Renal cortical epithelial cell (primary cell): ENCODE measurements at places on chromosomes 3 and 15. TPM values are rescaled to one million over a fixed set of nuclear protein-coding genes. Genes with fewer than 3 reads are reported as not detected.

DNA sequence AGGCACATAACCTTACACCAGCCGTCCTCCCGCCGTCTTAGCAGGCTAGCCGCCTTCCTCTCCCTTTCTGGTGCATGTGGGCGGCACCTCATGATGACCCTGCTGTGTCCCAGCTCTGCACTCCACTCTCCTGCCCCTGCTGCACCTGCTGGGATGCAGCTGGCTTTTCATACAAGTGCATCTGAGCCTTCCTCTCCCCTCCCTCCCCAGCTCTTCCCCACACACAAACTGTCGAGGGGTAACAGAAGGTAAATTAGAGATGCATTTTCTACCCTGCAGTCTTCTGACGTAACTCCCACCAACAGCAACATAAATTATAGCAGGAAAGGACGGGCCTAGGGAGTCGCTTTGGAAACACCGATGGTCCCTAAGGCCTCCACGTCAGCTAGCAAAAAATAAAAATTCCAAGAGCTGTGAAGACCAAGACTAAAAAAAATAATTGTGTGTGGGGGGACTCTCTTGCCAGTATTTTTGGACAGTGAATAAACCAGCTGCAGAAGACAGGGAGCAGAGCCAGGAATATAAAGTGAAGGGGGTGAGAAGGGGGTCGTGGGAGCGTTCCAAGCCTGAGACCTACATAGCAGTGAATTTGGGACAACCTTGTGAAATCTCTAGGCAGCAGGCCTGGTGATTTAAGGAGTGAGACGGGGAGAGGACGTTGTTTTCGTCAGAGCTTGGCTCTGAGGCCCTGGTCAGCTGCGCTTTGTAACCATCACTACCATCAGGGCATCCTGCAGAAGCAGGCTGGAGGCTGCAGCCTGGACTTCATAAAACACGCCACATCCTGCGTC, 216.2 kb downstream of the ADAMTS17 start:
- DNase-seq = no peak

DNA sequence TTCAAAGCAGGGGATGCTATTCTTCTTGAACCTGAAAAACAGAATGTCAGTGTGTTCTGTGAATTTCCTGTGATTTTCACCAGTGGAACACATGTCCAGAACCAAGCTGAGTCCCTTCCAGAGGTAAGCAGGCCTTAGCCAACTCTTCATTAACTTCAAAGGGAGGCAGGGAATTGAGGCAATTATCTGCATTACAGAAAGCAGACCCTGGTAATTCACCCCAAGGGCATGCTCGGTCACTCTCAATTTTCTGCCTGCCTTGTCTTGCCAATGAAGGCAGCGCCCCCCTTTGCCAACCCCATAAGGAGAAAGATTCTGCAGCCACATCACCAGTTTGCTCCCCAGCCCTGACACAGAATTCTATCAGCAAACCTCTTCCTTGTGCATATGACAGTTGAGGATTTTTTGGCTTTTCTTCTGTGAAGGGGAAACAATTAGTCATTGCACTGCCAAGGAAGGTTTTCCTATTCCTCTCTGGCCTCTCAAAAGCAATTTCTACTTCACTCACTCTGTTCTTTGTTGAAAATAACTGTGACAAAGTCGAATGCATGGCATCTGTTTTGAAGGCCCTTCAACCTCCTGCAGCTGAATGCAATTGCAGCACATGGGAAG, 85.3 kb downstream of the HHLA2 start:
- no peak for DNase-seq

CFAP100 gene
- not detected in 2 replicates for total RNA-seq

GRCh38 chr3:126918355-126918821, 64.5 kb upstream of the PLXNA1 start:
- DNase-seq = no peak

DNA sequence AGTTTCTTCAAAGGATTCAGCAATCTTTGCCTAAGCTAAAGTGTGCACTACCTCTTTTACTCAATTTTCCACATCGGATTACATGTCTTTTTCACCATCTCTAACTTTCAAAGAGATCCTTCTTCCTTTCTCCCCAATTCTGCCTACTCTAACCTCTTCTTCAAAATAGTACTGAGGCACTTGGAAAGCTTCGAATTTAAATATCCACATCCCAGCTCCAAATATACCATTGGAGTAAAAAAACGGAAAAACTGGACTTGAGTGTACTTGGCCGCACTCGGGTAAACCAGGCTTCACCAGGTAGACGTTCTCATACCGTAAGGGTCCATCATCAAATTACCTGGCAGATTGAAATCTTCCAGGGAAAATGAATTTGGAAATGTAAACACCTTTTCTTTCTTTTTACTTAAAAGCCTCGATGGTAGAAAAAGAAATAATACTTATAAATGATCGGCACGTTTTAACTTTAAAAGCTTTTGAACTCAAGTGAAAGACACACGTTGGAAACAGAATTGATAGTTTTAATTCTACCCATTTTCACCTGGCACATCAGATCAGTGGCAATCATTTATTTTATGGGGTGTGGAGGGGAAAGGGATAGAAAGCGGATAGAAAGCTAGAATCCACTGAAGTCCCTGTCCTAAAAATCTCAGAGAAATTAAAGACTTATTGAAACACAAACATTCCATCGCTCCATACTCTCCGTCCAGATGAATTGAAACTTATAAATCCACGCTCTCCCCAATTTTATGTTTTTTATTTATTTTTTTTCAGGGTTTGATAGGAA, 8.2 kb upstream of the MEIS2 start:
- DNase-seq = no peak

- no peak for DNase-seq
Observed at GRCh38 chr3:120601554-120601953, 5.4 kb downstream of the NDUFB4 start.

C15orf40 gene
- 3.5 and 5.8 TPM in 2 replicates for total RNA-seq

- DNase-seq = peak; percentile 32
Observed at GRCh38 chr15:79978655-79979514, 7.9 kb upstream of the BCL2A1 start.

GRCh38 chr3:171088964-171089754, 62.6 kb upstream of the SLC2A2 start:
- DNase-seq = peak; percentile 91

- DNase-seq = no peak
Observed at GRCh38 chr3:151377768-151378385, 6.7 kb downstream of the P2RY12 start.

DNA sequence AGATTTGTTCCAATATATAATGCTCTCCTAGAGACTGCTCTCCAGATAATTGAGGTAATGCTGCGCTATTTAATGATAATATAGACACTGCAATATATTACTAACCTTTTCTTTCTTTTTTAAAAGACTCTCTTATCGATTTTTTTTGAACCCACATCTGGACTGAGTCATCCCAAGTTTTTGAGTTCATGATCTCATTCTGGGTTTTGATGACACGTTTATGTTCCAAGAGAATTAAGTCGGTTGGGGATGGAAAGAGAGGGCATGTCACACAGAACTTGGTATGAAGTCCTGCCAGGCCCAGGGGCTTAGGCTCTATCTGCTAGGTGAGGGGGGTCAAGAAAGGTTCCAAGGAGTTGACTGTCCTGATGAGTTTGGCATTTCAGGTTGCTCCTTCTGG, 431.1 kb downstream of the MFSD1 start:
- DNase-seq = no peak

GATA2 gene
- total RNA-seq = 1.6 and 4.3 TPM in 2 replicates

- DNase-seq = no peak
Observed at GRCh38 chr3:195173657-195174056, 97.3 kb downstream of the XXYLT1 start.

- no peak for DNase-seq
Observed at GRCh38 chr15:69612112-69612511, 159.5 kb downstream of the RPLP1 start.

GOLGA8O gene
- 0.20 TPM in 1 of 2 replicates, not detected in the other for total RNA-seq

DNA sequence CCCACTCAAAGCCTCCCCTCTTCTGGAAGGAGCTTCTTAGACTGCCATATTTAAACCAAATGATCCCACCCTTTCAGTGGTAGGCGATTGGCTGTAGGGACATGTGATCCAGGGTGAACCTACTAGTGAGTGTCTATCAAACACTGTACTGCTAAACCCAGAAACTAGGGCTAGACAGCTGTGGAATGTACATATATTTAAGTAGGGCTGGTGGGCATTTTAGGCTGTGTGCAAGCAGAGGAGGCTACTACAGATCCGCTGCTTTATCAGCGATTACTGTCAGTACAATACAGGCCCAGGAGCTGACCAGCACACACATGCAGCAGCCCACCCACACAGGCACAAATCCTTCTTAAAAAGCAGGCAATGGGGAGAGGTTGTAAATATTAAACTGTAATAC, 15.4 kb upstream of the LARP6 start:
- DNase-seq = no peak

RETNLB gene
- not detected in 2 replicates for total RNA-seq

GRCh38 chr3:40690749-40691451, 166.1 kb downstream of the ZNF621 start:
- peak; percentile 49 for DNase-seq

SLC28A2 gene
- total RNA-seq = not detected in 2 replicates

- DNase-seq = no peak
Observed at GRCh38 chr3:156769721-156770654, 56.2 kb upstream of the LEKR1 start.

MRPL3 gene
- total RNA-seq = 123 and 159 TPM in 2 replicates

DNAH12 gene
- total RNA-seq = 0.17 and 0.25 TPM in 2 replicates

- peak; percentile 43 for DNase-seq
Observed at GRCh38 chr3:44511238-44511566, 33.7 kb upstream of the ZNF445 start.

DNA sequence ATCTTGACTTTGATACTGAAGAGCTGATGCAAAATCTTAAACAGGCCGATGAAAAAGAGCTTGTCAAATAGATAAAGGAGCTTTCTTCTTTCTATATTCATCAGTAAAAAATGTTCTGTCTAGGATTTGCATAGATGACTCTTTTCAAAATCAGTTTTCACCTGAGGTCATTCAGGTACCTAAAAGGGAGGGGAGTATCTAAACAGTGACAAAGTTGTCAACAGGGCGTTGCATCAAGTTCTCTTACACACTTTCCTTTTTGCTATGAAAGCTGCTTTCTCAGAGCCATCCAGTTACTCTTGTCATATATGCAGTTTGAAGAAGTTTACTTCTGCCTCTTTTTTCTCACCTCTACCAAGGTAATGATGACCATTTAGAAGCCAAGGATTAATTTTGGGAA, 60.0 kb downstream of the AKAP13 start:
- no peak for DNase-seq

DNA sequence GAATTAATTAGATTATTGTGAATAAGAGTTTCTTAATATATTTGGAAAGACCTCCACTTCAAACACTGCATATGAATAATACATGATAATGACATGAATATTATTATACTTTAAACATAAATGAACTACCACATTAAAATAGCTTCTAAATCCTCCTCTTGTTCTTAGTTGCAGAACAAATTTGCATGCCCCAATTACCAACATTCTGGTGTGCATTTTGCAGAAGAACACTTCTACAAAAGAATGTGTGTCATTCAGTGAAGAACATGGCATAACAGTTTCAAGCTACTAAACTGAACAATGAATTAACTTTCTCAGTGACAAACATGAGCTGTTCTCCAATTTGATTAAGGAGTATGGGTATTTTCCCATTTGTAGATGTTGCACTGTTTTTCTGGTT, 711.3 kb upstream of the NAALADL2 start:
- DNase-seq = no peak

GRCh38 chr3:16860234-16860633, 24.5 kb upstream of the PLCL2 start:
- DNase-seq = no peak

DNA sequence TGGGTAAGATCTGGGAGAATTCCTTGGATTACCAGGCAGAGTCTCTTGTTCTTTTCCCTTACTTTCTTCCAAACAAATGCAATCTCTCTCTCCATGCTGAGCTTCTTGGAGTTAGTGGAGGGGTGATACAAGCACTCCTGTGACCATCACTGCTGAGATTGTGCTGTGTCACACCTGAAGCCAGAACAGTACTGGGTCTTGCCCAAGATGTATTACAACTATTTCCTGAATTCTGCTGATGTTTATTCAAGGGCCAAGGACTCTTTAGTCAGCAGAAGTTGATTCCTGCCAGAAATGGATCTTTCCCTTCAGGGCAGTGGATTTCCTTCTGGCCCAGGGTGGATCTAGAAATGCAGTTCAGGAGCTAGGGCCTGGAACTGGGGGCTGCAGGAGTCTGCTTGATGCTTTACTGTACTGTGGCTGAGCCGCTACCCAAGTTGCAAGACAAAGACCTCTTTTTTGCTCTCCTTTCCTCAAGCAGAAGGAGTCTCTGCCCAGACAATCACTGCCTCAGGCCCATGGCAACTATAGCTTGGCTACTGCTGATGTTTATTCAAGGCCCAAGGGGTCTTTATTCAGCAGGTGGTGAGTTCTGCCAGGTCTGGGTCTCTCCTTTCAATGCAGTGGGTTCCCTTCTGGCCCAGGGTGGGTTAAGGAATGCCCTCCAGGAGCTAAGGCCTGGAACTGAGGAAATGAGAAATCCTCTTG, 98.8 kb downstream of the SH3GL3 start:
- DNase-seq = no peak

- no peak for DNase-seq
Observed at GRCh38 chr3:8517487-8517886, 15.9 kb downstream of the LMCD1 start.

GRCh38 chr3:114928989-114929640, 218.0 kb downstream of the ZBTB20 start:
- peak; percentile 45 for DNase-seq

DNA sequence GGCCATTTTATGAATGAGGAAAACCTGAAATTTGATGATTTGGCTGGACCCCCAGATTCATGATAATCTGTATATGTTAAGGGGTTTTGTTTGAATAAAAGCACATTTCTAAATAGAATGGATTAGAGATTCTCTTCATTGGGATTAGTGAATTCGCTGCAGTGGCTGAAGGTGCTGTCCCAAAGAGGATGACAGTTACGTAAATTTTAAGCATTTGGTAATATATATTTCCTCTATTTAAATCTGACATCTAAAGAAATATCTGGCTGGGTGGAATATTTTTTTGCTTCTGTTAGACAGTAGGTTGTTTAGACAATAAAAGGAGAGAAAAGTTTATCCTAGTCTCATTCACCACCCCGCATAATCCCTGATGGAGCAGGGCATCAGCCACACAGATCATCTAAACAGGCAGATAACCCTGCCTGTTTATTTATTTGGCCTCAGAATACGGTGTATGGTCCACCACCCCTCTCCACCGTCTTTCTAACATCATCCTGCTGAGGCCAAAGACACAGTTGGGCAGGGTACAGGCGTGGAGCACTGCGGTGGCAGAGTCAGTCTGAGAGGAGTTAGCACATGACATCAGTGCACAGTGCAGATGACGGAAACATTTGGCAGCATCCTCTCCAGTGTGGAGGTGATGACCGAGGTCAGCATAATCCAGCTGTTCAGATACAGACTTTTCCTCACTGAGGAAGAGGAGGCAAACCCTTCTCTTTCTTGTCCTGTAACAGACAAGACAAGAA, 20.4 kb upstream of the NFKBIZ start:
- peak; percentile 46 for DNase-seq
